Psoas muscle (tissue), 8 donors: ENCODE measurements at places on chromosomes 3 and 15.

DNA sequence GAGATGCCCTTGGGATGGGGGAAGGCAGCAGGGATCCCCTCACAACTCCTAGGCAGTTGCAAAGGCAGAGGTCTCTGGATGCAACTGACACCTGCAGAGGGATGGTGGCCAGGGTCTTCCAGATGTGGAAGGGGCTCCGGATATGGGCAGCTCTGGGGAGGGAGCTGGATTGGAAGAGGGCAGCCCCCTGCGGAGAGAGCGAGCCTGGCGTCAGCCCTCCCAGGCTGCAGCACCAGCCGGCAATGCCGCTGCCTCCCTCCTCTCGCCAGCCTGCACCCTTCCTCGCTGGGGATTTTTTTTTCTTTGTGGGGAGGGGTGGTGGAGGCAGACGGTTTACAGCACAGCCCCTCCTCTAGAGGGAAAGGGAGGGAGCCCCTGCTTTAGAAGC lies 1.6 kb downstream of the INSYN1 start:
- DNase-seq, result no peak

DNA sequence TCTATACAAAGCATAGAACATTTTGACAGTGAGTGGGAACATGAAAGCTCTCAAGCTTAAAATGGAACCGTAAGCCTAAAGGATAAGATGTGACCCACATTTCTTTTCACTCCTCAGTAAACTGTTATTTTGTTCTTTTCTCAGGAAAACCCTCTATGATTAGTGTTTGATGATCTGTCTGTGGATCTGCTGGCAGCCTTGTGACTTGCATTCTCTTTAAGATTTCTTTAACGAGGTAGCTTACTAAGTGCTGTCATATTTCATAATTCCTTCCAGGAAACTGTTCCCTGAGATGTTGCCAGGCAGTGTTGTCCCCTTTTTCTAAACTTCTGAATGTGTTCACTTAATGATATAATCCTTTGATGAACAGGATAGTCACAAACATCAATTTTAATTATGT lies 167.6 kb downstream of the PYDC2 start:
- no peak for DNase-seq

DNA sequence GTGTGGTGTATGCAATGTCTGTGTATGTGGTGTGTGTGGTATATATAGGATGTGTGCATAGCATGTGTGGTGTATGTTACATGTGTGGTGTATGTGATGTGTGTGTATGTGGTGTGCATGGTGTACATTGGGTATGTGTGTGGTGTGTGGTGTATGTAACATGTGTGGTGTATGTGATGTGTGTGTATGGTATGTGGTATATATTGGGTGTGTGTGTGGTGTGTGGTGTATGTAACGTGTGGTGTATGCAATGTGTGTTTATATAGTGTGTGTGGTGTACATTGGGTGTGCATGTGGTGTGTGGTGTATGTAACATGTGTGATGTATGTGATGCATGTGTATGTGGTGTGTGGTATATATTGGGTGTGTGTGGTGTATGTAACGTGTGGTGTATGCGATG lies 41.9 kb downstream of the ARRDC4 start:
- no peak for DNase-seq

DNA sequence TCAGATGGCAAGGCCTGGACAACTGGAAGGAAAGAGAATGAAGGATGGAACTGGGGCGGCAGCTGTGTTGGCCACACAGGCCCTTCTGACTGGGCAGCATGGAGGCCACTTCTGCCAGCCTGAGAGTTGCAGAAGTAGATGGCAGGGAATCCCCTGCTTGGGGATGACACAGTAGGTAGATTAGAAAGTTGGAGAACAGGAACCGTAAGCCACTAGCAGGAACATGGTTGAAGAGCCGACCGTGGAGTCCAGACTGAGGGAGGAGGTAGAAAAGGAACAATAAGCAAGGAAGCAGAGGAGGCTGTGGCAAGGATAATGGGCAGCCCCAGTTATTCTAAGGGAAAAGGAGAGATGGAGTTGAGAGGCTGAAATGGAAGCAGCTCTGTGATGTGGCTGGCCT lies 26.4 kb upstream of the ZNF774 start:
- no peak for DNase-seq

GRCh38 chr3:60434950-60435349 lies 816.3 kb downstream of the FHIT start:
- no peak for DNase-seq

- DNase-seq, result no peak
Measured at GRCh38 chr15:66739287-66739686, 37.3 kb downstream of the SMAD6 start.

DNA sequence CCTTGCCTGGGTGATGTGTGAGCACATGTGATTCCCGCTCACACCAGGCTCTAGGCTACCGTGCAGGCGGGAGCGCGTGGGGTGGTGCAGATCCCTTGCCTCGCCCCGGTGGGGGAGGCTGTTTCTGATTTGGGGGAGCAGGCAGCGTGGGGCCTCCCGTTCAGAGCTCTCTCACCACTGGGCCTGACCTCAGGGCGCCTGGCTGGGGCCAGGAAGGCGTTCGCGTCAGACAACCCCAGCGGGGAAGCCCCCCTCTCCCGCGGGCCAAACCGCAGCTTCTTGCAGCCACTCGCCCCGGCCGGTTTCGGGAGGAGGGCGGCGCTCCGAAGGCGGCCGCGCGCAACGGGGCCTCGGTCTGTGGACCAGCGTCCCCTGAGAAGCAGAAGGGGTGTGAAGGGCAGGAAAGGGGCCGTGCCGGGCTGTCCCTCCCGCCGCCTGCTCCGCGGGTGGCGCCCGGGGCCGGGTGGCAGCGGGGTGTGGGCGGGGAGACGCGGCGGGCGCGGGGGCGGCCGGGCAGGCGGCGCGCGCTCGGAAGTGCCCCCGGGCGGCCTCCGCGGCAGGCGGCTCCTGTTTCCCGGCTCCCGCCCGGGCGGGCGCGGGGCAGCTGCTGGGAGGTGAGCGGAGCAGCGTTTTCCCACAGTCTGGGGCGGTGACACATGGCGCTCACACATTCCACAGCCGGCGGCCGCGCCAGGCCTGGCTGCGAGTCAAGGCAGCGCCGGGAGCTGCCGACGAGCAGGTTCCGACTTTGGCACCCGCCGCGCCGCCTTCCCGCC lies 65.1 kb upstream of the HES1 start:
- peak; percentile 90 for DNase-seq

DNA sequence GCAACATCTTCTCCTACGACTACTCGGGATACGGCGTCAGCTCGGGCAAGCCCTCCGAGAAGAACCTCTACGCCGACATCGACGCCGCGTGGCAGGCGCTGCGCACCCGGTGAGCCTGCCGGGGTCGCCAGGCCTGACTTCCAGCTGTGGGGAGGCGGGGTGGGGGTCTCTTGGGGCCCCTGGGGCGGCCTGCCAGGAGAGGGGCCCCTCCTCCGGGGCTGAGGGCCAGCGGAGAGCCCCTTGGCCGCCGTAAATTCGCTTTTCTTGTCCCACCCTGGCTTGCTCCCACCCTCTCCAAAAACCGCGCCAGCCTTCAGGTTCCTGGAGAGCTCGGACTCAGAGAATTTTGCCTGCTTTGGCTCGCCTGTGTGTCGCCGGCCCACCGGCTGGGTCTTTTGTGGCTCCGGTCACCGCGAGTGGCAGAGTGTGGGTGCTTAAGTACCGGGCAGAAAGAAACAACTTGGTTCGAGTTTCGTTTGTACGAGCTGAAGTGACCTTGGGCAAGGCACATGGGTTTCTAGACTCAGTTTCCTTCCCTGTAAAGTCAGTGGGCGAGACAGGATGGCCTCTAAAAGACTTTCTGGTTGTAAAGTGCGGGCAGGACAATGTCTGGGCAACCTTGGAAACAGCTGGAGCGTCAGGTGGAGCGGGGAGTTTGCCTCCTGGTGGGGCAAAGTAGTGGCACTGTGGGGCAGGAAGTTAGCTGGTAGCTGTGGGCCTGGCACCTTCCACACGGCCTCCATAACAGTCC lies 976 bp downstream of the ABHD17C start:
- no peak for DNase-seq

- DNase-seq, result no peak
Measured at GRCh38 chr3:47398228-47398627, 17.4 kb downstream of the PTPN23 start.

DNA sequence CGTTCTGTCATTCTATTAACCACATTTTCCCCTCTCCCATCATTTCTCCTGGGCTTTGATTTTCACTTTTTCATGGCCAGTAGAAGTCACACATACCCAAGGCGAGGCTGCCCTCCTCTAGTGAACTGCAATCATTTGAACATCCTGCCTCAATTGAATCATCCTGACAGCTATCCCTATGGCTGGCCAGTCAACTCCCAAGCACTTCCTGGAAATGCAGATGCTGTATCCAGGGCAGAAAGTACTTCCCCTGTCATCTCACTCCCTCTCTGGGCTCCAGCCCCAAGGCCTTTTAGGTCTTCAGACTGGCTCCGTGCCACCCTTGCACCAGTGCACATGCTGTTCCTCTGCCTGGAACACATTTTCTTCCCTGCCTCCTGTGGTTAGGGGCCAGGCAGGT lies 738.3 kb upstream of the CFAP20DC start:
- DNase-seq, result no peak

DNA sequence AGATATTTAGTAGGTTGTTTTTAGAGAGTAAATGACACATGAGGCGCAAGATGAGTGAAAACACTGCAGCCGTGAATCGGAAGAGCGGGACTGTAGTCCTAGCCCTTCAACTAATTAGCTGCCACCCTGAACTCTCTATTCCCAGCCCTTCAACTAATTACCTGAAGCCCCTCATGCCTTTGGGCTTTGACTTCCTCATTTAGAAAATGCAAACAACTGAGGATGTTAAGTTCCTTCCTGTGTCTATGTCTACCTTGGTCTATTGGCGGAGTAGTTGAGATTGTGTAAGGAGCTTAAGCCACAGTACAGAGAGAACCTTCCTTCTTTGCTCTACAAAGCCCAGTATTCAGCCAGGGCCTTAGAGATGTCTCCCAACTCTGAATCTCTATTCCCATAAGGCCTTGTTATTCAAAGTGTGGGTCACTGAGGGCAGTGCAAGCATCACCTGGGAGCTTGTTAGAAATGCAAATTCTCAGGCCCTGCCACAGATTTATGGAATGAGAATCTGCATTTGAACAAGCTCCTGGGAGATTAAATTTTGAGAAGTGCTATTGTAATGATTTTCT lies 71.8 kb upstream of the SCN5A start:
- no peak for DNase-seq

DNA sequence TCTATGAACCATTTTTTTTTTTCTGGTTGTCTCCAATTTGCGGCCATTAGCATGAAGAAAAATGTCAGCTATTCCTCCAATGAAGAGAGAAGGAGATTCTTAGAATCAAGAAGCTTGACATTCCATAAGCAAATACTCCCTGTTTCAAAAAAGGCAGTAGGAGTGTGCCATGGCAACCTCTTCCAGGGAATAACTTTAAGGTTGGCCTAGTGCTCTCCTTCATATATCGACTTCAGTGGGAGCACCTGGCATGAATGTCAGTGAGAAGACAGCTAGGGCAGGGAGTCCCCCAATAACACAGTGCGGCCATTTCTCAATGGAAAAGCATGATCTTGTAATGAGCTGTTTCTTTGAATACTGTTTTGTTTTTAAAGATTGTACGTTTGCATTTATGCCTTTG lies 493.0 kb upstream of the ATP11B start:
- no peak for DNase-seq

GRCh38 chr3:149020196-149020838 lies 29.0 kb downstream of the GYG1 start:
- peak; percentile 25 for DNase-seq

DNA sequence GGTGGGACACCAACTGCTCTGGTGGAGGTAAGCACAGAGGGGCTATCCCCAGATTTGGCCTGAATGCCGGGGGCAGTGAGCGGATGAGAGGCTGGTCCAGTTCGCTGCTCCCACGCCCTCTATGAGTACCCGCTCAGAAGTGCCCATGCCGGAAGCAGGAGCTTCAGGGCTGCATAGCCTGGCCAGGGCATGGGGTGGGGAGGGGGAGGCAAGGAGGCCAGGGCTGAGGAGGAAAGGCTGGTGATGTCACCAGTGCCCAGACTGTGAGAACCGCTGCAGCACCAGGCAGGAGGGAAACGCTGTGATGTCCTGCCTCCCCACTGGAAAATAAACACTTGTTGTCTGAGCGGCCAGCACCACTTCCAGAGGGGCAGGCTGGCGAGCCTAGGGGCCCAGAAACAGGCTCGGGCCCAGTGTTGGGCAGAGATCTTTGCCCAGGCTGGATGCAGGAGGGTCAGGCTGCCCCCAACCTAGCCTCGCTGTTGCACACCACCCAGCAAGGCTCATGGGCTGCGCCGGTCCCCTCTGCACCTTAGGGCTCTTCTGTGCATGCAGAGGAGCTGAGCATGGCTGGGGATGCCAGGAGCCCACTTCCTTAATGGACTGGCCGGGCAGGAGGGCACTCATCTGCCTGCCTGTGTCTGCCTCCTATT lies 10.9 kb upstream of the DLL4 start:
- no peak for DNase-seq

DNA sequence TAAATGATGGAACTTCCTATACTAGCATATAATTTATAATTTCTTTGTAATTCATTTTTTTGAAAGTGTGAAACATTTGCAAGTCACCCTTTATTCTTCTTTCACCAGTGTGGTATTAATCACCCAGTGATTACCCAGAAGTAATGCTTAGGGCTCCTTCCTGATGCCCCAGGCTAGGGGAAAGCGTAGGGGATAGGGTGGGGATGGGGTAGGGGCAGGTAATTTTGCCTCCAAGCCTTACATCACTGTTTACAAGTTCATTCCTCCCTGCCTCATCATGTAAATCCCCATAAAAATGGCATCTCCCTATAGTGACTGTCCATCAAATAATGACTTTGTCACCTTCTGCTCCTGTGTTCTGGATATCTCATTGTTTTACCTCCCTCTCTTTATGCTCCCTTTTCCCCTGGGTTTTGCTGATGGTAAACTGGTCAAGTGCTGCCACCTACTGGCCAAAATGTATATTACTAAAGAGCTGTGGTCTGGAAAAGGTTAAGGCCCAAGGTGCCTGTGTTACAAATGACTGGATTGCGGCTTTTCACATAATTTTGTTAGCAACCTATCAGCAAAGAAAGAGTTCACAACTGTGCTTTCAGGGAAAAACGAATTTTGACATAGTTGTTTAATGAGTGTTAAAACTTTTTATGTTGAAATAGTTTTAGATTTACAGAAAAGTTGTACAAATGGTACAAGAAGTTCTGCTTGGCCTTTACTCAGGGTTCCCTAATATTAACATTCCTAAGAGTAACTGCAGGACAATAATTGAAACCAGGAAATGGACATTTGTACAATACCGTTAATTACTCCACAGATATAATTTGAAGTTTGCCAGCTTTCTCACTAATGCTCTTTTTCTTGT lies 54.7 kb downstream of the ONECUT1 start:
- DNase-seq, result no peak

DNA sequence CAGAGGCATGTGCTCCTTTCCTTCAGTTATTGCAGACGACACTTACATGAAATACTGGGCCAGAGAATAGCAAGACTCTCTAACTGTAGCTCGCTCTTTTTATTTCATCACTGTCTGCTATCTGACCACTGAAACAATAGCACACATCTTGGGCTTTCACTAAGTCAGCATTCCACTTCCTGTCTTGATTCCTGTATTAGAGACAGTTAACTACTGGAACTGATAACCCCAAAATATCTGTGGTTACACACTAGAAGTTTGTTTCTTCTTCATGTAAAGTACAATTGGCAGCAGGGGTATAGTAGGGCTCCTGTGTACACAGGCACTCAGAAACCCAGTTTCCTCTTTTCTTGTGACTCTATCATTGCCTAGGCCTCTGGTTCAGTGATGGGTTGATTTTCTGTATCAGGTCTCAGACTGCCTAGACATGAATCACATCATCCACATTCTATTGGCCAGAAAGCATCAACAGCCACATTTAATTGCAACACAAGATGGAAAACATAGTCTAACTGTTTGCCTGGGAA lies 230.2 kb upstream of the CD96 start:
- DNase-seq, result no peak

- DNase-seq, result no peak
Measured at GRCh38 chr3:29195056-29195455, 85.8 kb upstream of the RBMS3 start.

GRCh38 chr3:113157408-113158030 lies 53.8 kb upstream of the BOC start:
- peak; percentile 64 for DNase-seq
